ENCODE measurements at places on chromosomes 7 and 10. TPM values are rescaled to one million over a fixed set of nuclear protein-coding genes. Genes with fewer than 3 reads are reported as not detected.
A peak's percentile ranks its signal among the peaks of the same experiment; 100 is the strongest.

The RAB18 gene
- polyA plus RNA-seq = 10.2 TPM

DNA sequence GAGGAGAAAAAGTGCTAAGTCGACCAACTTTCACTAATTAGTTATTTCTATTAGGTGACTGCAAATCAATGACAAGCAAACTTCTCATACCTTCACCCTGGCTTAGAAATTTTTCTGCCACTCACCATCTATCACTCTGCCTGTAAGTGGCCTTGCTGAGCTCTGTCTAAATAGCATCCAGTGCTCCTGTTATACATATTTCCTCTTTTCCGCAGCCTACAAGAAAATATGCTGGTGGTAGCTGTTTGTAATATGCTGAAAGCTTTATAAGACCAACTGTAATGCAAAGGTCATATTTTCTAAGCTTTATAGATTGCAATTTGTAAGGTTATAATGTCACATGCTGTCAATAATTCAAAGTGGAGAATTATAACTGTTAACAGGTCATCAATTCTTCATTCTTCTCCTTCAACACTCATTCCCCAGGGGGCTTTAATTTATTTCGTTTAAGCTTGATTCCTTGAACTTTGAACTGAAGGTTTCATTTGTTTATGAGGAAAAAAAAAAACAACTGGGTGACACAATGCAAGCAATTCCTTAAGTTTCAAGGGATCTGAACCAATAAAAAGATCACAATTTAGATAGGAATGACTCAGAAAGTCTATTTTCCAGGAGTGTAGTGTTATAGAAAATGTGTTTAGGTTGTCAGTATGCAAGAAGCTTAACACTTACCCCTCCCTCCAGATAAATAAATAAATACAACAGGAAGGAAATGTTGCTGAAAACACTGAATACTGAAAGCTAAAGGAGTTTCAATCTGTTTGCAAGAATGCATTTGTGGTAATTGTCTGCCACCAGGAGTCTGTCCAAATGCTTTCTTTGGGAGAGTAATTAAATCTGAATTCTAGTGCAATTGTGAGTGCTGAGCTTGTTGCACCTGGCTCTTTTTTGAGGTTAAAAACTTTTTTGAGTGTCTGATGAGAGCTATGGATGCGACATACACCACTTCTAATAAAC lies 183.7 kb downstream of the SORCS1 start:
- no peak for DNase-seq
- peak overlapping the region; percentile 40 for H3K27ac ChIP-seq

DNA sequence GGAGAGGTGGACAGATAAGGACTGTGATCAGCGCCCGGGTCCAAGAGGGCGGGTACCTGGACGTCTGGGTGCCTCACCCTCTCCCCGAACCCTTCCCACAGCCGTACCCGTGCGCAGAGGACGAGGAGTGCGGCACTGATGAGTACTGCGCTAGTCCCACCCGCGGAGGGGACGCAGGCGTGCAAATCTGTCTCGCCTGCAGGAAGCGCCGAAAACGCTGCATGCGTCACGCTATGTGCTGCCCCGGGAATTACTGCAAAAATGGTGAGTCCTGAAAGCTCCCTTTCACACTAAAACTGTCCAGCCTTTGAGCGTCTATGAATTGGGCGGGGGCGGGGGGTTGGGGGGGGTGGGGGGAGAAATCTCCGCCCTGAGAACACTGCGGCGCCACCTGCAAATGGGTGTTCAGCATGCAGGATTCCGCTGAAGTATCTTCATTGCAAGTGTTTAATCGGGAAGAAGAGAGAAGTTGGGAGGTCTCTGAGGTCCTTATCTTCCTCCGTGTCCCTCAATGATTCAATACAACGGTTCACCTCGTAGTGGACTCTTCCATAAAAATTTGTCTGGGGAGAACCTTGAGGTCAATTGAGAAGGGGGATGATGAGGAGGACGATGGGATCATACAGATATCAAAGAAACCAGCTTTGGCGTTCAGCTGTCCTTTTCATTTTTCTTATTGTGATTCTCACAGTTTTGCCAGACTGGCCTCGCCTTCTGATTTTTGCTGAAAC lies 906 bp downstream of the DKK1 start:
- H3K4me3 ChIP-seq = peak overlapping the region; percentile 99
- H3K27ac ChIP-seq = peak overlapping the region; percentile 95

The MBL2 gene
- polyA plus RNA-seq = not detected

- no peak for DNase-seq
- no peaks in the 10 kb centered on the region for H3K27me3 ChIP-seq
- H3K4me1 ChIP-seq = no peaks in the 10 kb centered on the region
- no peak overlapping the region for H3K27ac ChIP-seq
- H3K4me3 ChIP-seq = no peak overlapping the region
These were observed 514.8 kb downstream of the DNAJB6 start for GRCh38 chr7:157851501-157852067.

DNA sequence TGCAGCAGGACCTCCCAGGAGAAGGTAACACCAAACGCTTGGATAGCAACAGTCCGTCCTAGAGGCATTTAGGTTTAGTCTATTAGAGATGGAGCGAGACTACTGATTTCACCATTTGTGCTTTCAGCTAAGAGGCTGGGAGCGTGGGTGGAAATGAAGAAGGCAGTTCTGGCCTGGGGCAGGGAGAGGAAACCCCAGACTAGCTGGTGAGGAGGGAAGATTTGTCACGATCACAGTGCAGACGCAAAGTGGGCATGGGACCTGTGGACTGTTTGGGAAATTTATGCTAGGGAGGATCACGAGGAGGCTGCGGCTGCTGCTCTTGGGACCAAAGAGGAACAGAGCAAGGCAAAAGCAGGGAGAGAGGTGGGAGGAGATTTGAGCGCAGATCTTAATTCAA lies 130.4 kb upstream of the AOAH start:
- H3K4me3 ChIP-seq = no peak overlapping the region
- no peaks in the 10 kb centered on the region for H3K4me1 ChIP-seq
- no peak overlapping the region for H3K27ac ChIP-seq
